H9 (cell line): ENCODE measurements at places on chromosomes 12 and 14.

GRCh38 chr12:129903956-129904829 is at the start of gene TMEM132D:
Gene TMEM132D (minus strand): TSS chr12:129904025.
- DNase-seq: peak; percentile 86

GRCh38 chr12:124684971-124685688 is 117.7 kb upstream of the NCOR2 start:
- no peak for DNase-seq

DNA sequence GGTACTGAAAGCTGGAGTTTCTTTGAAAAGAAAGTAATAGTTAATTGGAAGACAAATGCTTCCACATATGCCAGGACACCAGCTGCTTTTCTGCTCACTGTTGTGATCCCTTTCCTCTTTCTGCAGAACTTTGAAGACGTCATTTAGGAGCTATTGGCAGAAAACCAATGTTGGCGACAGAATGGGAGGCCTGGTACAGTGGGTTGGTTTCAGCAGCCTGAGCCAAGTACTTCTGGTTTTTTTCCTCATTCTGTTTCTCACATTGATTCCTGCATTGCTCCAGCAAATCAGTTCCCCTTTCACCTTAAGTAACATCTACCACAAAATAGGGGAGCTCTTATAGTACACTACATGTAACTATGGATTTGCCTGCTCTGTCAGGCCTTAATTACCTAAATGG is 96.9 kb downstream of the FIGNL2 start:
- no peak for DNase-seq

- no peak for DNase-seq
These were observed 83.0 kb downstream of the DENND5B start for GRCh38 chr12:31507966-31508365.

DNA sequence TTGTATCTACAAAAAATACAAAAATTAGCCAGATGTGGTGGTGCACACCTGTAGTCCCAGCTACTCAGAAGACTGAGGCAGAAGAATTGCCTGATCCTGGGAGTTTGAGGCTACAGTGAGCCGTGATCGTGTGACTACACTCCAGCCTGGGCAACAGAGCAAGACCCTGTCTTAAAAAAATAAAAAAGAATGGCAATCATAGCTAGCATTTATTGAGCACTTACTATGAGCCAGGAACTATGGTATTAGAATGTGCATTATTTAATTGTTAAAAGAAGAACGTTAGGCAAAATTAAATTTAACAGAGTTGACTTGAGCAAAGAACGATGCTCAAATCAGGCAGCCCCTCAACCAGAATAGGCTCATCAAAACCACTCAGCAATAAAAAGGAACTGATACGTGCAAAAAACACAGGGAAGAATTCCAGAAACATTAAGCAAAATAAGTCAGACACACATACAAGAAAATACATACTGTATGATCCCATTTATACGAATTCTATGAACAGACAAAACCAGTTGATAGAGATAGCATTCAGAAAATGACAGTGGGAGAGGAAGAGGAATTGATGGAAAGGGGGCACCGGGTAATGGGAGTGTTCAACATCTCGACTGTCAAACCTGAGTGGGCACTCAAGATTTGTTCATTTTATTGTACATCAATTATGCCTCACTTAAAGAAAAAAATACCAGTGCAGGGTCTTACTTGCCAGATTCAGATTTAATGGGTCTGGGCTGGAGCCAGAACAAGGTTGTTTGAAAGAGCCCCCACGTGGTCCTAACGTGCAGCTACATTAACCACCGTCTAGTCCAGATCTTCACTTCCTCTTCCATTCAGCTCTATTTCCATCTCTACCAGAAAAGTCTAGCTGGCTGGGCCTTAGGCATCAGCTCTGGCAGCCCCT is 8.0 kb downstream of the SCNN1A start:
- no peak for DNase-seq

GRCh38 chr14:74240794-74241651 is 1.8 kb downstream of the VSX2 start:
- peak; percentile 47 for DNase-seq

DNA sequence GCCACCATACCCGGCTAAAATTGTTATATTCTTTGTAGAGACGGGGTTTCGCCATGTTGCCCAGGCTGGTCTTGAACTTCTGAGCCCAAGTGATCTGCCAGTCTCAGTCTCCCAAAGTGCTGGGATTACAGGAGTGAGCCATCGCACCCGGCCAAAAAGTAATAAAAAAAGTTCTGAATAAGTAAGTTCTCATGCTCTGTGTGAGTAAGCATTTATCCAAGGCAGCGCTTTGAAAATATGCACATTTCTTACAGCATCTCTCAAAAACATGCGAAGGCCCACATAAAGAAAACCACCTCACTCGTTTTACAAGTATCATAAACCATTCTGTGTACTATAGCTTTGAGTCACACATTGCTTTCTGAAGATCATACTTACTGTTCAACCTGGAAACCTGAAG is 8.6 kb downstream of the GIT2 start:
- no peak for DNase-seq

GRCh38 chr12:124904306-124905098 is 9.9 kb downstream of the UBC start:
- peak; percentile 69 for DNase-seq

GRCh38 chr14:61191733-61192132 is 89.4 kb downstream of the TMEM30B start:
- no peak for DNase-seq

- DNase-seq: no peak
These were observed 13.5 kb upstream of the ASIC1 start for GRCh38 chr12:50043854-50044253.

GRCh38 chr12:1532375-1533165 is 61.8 kb downstream of the FBXL14 start:
- peak; percentile 20 for DNase-seq

GRCh38 chr14:22870811-22871223 is 723 bp upstream of the LRP10 start:
- no peak for DNase-seq

DNA sequence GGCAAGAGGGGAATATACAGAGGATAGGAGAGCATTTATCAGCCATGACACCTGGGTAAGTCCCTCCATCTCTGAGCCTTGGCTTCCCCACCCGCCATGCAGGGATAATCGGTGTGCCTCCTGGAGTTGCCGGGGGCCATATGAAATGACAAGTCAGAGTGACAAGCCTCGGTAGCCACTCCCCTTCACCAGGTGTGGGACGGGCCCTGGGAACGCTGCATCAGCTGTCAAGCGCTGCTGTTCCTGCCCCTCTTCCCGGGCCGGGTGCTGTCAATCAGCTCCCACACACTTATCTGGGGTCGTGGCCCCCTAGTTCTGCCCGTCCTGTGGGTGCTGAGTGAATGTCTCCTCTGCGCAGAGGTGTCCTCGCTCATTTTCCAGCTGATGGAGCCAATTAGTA is 57.2 kb downstream of the MVK start:
- no peak for DNase-seq

GRCh38 chr12:88518863-88519403 is 61.3 kb downstream of the KITLG start:
- DNase-seq: no peak

GRCh38 chr12:120230326-120230973 is 29.5 kb upstream of the RPLP0 start:
- DNase-seq: peak; percentile 98

DNA sequence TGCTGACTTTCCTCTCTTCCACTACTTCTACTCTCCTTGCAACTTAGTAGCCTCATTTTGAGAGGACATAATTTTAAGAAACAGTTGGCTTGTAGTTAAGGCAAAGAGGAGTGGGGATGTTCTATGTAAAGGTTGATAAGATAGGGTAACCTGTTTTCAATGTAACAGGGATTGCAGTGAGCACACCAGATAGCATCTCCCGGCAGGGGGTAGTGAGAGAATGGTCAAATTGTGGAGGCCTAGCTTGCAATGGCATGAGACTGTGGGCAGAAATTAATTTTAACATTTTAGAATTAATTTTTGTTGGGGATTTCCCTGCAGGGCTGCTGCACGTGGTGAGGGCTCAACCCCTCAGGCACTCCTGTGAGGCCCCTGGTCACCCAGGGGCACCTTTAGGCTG is 41.4 kb downstream of the KLRG1 start:
- DNase-seq: no peak

DNA sequence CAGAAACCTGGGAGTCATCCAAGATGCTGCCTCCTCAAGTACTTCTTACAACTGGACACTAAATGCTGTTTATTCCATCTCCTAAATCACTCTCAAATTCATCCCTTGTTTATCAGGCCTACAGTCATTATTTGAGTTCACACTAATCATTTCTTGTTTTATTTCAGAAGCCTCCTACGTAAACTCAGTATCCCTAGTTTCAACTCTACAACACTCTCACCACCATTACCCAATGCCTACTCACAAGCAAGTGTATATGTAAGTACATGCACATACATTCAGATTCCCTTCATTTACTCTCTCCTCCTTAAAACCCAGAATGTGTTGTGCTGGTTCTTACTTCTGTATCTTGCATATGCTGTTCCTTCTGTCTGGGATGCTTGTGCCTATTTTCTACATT is 43.0 kb downstream of the DDHD1 start:
- DNase-seq: no peak

DNA sequence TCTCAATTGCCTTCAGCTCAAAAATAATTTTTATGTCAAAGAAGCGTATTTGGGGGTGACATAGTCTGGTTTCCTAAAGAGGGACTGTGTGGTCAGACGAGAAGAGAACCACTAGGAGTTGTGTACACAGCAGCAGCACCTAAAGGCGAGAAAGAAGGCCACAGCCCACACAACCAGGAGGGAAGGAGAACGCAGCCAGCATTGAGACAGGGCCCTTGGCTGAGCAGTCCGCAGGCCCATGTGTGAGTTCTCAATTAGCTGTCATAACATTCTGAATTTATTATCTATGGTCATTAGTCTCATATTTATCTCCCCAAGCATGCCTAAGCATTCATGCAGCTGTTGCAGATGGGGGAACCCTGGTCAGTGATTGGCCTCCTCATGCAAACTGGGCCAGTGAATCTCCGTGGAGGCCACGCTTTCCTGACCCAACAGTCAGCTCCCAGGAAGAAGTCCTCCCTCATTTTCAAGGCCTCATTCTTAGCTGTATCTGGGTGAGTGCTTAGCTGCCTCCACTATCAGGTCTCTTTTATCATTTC is 81.2 kb upstream of the ATF7IP start:
- peak; percentile 59 for DNase-seq

- DNase-seq: no peak
These were observed 99.2 kb downstream of the C12orf50 start for GRCh38 chr12:87930033-87930432.

DNA sequence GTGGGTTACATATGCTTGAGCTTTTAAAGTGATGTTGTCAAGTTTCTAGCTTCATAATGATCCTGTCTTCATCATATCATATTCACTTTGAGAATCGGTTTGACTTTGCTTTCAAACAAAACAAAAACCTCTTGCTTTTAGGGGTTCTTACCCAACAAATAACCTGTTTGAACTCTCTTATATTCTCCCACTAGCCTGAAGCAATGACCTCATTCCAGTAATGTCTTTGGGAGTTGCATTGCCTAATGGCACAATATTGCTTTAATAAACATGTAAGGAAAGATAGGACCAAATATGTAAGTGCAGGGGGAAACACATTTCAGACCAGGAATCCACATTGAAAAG is 27.7 kb downstream of the WBP11 start:
- DNase-seq: no peak
